ENCODE measurements at places on chromosomes 5 and 9.

DNA sequence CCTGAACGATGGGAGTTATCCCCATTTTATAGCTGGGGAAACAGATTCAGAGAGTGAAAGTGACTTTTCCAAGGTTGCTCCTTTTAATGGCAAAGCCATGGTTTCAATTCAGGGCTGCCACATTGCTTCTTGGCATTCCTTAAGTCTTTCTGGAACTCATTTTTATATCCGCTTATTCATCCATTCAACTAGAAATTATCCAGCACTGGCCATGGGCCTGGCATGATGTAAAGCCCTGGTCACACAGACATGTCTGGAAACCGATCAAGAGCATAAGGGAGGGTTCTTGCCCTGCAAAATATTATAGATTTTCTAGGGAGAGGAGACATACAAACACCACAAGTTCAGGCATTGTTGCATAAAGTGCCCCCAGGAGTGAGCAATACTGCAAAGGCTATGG, 43.0 kb upstream of the COL15A1 start:
- ATAC-seq = no peak

GRCh38 chr5:158202801-158203200, 343.9 kb upstream of the CLINT1 start:
- ATAC-seq = no peak

DNA sequence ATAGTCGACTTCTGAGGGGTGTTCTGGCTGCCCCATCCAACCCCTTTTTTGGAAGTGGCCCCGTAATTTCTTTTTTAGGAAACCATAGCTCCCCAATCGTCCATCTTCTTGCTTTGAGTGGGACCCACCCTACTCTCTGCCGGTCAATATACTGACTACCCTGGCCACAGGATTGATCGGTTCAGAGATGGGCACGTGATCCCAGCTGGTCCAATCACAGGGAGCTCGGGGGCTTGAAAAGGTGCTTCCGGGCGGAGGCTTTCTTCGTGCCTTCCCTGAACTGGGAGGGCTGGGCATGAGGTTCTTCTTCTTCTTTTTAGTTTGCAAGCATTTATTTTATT, 78.7 kb upstream of the SH3PXD2B start:
- no peak for ATAC-seq

- ATAC-seq = no peak
Measured at GRCh38 chr5:127243011-127243410, 47.6 kb upstream of the MEGF10 start.

DNA sequence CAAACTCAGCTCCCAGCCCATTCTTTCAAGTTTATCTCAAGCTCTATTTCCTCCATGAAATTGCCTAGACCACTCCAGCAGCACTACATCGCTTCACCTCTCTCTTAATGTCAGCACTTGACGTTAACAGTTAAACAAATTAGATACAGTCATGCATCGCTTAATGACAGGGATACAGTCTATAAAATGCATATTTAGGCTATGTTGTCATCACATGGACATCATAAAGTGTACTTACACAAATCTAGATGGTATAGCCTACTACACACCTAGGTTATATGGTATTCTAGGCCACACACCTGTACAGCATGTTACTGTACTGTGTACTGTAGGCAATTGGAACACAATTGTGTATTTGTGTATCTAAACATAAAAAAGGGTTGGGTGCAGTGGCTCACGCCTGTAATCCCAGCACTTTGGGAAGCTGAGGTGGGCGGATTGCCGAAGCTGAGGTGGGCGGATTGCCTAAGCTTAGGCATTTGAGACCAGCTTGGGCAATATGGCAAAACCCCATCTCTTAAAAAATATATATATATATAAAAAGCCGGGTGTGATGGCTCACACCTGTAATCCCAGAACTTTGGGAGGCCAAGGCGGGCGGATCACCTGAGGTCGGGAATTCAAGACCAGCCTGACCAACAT, 13.4 kb upstream of the PCSK5 start:
- ATAC-seq = no peak

GRCh38 chr5:4348423-4348822, 752.8 kb downstream of the IRX1 start:
- no peak for ATAC-seq

DNA sequence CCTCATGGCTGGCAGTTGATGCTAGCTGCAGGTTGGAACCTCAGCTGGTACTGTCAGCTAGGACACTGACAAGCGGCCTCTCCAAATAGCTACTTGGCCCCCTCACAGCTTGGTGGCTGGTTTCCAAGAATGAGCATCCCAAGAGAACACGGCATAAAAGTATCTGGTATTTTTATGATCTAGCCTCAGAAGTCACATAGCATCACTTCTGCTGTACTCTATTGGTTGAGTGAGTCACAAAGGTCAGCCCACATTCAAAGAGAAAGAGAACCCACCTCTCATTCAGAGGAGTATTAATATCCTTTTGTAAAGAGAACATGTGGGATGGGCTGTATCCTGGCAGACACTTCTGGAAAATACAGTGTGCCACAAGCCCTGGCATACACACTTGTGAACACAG, 6.0 kb upstream of the SIL1 start:
- no peak for ATAC-seq

DNA sequence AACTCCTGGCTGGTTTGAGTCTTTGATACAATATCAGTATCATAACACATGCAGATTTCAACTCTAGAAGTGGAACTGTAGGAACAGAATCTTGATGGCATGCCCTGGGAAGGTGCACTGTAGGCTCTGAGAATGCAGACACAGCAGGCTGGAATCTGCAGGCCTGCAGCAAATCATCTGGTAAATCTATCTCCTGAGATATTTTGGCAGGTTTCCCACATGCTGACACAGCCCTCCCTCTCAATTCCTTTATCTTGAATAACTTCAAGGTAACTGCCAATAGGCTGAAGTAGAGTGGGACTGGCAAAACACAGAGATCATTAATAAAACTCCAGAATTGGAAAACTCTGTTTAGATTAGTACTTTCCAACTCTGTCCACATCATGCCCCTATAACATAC, 177.8 kb upstream of the PCSK5 start:
- no peak for ATAC-seq

DNA sequence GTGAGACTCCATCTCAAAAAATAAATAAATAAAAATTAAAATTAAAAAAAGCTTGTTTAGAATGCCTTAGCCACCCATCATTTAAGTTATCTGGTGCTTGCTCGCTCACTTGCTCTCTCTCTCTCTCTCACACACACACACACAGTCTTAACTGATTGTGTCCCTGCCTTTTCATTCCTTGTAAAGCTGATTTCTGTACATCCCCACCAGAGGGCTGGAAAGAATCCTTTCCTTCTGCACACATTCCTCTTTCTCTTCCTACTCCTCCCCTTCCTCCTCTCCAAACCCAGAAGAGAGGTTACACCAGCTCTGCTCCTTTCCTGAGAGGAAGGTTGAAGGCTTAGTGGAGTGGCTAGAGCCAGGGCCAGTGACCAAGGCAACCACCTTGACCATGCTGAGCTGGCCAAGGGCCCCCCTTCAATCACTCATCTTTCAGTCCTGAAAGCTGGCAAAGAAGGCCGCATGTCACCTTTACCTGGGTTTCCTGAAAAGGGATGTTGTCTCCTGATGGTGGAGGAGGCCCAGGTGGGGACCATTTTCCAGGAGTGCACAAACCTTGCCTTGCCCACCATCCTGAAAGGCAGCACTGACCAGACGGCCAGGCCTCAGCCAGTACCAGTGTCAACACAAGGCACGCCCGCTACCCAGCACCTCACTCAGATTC, 25.6 kb downstream of the STK10 start:
- no peak for ATAC-seq

DNA sequence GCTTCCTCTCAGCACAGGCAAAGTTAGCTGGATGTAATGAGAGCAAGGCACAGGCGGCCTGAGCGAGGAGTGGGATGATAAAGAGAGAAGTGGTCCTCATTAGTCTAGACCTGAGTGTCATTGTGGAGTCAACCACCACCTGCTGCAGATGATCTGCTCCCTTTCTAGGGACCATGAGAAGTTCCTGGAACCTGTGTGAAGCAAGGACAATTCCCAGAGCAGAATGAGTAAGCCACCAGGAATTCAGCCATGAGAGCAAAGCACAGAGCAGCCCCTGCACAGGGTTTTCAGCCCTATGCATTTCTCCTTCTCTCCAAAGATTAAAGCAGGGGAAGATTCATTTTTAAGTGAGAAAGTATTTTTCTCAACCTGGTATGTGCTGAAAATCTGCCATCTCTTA, 146.8 kb upstream of the SPEF2 start:
- ATAC-seq = no peak

DNA sequence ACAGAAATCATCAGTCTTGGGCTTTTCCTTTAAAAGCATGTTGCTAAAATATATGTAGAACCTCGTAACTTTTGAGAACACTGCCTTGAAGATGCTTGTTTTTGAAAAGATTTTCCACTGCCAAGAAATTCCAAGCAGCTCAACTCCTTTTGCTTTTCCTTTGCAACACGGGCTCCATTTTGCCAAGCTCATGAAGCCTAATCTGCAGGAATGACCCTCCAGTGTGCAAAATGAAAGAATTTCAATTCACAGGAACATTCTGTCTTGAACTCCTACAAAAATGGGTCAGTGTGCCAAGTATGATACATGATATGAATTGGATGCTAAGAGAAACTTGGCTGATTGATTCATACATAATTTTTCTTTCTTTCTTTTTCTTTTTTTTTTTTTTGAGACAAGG, 35.4 kb upstream of the ERCC6L2 start:
- no peak for ATAC-seq

GRCh38 chr9:69237702-69238295, 63.7 kb downstream of the TJP2 start:
- no peak for ATAC-seq

- ATAC-seq = no peak
Measured at GRCh38 chr9:27925815-27926214, 352.5 kb upstream of the C9orf72 start.

- ATAC-seq = no peak
Measured at GRCh38 chr5:141632650-141633049, 4.0 kb downstream of the HDAC3 start.

- no peak for ATAC-seq
Measured at GRCh38 chr5:103345461-103345860, 86.9 kb downstream of the MACIR start.

GRCh38 chr5:128436749-128437188, 101.3 kb downstream of the FBN2 start:
- no peak for ATAC-seq

DNA sequence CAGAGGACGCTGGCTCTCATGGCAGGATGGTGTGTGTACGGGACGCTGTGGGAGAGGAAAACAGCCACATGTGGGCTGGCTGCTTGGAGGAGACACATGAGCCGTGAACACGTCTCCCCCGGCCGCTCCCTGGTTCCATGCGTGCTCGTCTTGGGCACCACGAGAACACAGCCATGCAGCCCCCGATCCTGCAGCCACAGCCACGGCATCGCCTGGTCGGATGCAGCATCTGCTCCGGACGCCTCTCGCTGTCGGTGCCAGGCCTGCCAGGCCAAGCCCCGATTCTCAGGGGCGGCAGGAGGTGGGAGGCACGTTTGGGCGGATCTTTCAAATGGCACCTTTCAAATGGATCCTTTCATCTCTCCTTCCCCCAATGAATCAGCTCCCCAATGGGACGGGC, 3.2 kb downstream of the LCN10 start:
- no peak for ATAC-seq

GRCh38 chr5:142929587-142929986, 159.4 kb downstream of the ARHGAP26 start:
- ATAC-seq = no peak

GRCh38 chr5:82151204-82151603, 127.0 kb downstream of the RPS23 start:
- ATAC-seq = no peak

DNA sequence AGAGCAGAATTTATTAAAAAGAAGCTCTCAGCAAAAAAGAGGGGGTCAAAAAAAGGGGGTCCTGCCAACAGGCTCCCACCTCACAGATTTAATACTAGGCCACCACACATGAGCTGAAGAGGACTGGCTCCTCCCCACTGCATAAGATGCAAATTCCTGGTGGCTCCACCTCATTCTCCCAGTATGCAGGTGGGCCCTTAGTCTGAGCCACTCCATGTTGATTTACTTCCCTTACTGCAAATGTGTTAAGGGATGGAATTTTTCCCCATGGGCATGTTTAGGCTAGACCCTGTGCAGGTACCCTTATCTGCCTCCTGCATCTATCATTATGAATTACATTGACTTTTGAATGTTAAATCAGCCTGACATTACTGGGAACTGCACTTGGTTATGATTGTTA, 82.9 kb downstream of the ISOC1 start:
- no peak for ATAC-seq

GRCh38 chr5:79124607-79125006, 13.0 kb downstream of the BHMT start:
- ATAC-seq = no peak

All from activated T-helper 17 cell treated with anti-CD3 and anti-CD28 coated beads, Interleukin-2, amount 50 U/mL, for 72 hours (primary cell).